ENCODE measurements at places on chromosomes 11 and 22. TPM values are rescaled to one million over a fixed set of nuclear protein-coding genes. Genes with fewer than 3 reads are reported as not detected.

- DNase-seq = no peak
Observed at GRCh38 chr22:39431216-39431801, 25.5 kb upstream of the MGAT3 start.

The SAA4 gene
- polyA plus RNA-seq = not detected

- DNase-seq = no peak
Observed at GRCh38 chr11:59556917-59557348, 45.6 kb downstream of the OR4D9 start.

The KCNC1 gene
- polyA plus RNA-seq = 0.80 TPM

DNA sequence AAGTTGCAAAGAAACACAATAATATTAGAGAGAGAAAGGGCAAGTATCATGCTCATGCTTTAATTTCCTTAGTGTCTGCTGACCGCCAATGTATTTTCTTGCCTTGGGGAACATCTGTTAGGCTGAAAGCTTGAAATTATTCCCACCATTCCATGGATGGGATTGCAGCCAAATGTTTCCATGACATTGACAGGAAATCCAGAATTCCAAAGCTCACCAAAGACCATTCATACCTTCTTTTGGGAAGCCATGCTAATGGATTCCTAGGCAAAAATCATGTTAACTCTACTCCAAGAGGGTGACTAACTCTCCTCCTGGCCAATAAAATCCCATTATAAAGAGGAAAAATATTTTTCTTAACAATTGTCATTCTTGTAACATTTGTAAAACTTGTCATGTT, 661.4 kb upstream of the FAT3 start:
- DNase-seq = no peak

GRCh38 chr11:123483058-123483457, 53.0 kb downstream of the GRAMD1B start:
- no peak for DNase-seq

GRCh38 chr11:122981388-122982264, at the start of gene BSX:
TSS of gene BSX (minus strand) at chr11:122981834. CDS start at chr11:122981671, 163 bp downstream.
- no peak for DNase-seq

- no peak for DNase-seq
Observed at GRCh38 chr11:116930586-116930985, 93.2 kb upstream of the APOA1 start.

The MMP11 gene
- 14.8 TPM for polyA plus RNA-seq

The GLB1L2 gene
- 22.4 TPM for polyA plus RNA-seq

GRCh38 chr11:116605543-116606459, 167.0 kb downstream of the BUD13 start:
- peak; percentile 71 for DNase-seq

The ROBO4 gene
- polyA plus RNA-seq = 16.1 TPM
